GM06990 (cell line): ENCODE measurements at places on chromosomes 13 and 19.

GRCh38 chr13:47480951-47481350, 520.1 kb downstream of the SUCLA2 start:
- DNase-seq = no peak

DNA sequence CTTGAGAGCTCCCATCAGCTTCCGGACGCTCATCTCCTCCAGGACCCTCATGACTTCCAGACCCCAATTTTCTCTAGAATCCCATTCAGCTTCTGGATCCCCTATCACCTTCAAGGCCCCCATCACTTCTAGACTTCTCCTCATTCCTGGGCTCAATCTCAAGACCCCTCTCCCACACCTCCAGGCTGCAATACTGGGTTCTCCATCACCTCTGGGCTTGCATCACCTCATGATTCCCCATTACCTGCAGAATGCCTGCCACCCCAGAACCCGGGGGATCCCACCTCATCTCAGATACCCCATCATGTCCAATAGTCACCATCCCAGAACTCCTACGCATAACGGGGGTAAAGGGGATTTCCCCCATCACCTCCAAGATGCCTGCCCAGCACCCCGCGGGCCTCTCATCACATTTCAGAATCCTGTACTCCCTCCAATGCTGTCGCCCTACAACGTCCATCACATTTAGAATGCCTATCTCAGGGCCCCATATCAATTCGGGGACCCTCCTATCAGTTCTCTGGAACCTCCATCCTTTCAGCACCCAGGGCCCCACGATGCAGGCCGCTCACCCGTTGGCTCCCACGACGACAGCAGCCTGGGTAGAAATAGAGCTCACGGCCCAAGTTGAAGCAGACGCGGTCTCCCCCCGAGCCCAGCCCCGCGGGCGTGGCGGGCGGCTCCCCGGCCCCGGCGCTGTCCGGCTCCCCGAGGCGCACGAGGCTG, 738 bp downstream of the DMWD start:
- DNase-seq = no peak

- DNase-seq = peak; percentile 91
Observed at GRCh38 chr19:45615795-45616703, 14.0 kb upstream of the GPR4 start.

GRCh38 chr19:55619286-55619685, 5.1 kb downstream of the ZNF784 start:
- no peak for DNase-seq

GRCh38 chr19:49408816-49409440, 14.3 kb downstream of the PTH2 start:
- no peak for DNase-seq

GRCh38 chr13:97540696-97541095, 106.7 kb downstream of the RAP2A start:
- DNase-seq = no peak

- DNase-seq = no peak
Observed at GRCh38 chr19:48400018-48400742, 6.7 kb downstream of the GRIN2D start.

DNA sequence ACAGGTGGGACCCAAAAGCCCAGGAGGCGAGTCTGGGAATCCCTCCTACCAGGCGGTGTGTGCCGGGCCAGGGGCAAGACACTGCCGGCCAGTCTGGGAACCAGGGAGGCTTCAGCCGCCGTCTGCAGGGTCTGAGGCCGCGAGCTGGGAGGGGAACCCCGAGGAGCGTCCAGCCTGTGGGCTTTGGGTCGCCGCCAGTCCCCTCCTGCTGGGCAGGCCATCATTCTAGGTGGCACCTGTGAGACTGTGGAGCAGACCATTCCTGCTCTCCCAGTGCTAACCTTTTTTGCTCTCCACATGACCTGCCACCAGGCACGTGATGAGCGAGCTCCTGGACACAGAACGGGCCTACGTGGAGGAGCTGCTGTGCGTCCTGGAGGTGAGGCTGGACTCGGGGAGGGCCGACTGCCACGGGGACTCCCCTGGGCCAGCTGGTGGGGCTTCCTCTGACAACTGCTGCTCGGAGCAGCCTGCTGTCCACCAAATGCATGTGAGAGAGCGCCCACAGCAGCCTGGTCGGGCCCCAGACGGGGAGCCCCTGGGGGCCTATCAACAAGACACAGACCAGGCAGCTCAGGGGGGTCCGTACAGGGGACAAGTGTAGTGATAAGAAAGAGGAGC, 24.6 kb upstream of the F7 start:
- no peak for DNase-seq

GRCh38 chr13:73631411-73631810, 502.8 kb downstream of the KLF12 start:
- no peak for DNase-seq

GRCh38 chr13:80555796-80556678, 215.1 kb upstream of the SPRY2 start:
- no peak for DNase-seq

DNA sequence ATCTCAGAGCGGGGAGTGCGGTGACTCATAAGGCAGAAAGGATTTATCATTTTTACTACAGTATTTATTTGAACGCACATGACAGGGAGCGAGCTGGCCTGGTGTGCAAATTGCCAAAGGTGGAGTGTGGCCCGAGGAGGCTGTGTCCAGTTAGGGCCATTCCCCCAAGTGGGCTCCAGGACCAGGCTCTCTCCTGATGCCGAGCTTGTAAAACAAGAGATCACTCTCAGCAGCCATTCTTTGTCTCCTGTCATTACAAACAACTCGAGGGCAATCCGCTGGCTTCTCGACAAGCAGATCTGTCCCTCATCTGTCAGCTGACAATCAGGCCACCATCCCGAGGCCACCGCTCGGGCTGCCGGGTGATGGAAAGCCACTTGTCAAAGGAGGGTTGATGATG, 418.9 kb downstream of the ZNF536 start:
- no peak for DNase-seq

GRCh38 chr19:19444681-19445155, 39.2 kb downstream of the GATAD2A start:
- peak; percentile 37 for DNase-seq

GRCh38 chr19:5406816-5407215, 48.4 kb upstream of the ZNRF4 start:
- DNase-seq = no peak
